NCI-H1694 (cell line): ENCODE measurements at places on chromosomes 2 and 18.

DNA sequence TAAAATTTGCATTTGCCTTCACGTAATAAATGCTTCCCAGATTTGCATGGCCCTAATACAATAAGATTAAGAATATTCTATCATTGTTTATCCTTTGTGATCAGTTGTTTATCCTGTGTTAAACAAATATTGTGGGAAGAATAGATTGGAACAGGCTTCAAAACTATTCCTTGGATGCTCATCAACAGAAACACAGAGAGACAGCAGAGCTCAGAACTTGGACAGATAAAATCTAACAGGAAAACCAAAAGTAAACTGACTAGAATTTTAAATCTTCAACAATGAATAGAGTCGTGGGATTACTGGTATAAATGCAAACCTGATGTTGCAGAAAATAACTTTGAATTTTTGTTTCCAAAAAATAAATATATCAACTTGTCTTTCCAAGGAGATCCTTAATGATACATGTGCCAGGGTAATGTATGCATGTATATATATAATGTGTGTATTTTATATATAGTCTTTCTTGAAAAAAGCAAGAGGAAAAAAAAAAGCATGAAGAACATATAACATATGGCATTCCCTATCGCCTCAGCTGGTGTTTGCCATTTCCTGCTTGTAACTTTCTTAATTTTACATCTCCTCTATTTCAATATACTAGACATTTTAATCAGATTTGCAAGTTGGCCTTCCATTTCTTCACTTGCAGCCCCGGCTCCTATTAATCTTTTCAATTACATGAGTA is 59.9 kb upstream of the TANK start:
- DNase-seq: no peak

- no peak for DNase-seq
Observed at GRCh38 chr2:33219850-33220275, 256.6 kb upstream of the RASGRP3 start.

DNA sequence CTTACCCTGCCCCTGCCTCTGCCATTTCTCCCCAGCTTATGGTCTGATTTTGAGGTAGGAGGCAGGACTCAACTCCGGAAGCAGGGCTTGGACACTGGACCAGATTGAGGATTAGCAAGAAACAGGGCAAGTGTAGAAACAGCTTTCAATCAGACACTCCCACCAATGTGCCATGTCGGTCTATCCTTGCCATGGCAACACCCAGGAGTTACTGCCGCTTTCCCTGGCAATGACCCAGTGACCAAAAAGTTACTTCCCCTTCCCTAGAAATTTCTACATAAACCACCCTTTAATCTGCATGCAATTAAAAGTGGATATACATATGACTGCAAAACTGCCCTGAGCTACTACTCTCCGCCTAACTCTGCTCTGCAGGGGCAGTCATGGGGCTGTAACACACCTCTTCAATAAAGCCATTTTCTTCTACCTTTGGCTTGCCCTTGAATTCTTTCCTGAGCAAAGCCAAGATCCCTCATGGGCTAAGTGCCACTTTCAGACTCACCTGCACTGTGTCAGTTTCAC is 156.7 kb downstream of the LPIN1 start:
- DNase-seq: no peak

DNA sequence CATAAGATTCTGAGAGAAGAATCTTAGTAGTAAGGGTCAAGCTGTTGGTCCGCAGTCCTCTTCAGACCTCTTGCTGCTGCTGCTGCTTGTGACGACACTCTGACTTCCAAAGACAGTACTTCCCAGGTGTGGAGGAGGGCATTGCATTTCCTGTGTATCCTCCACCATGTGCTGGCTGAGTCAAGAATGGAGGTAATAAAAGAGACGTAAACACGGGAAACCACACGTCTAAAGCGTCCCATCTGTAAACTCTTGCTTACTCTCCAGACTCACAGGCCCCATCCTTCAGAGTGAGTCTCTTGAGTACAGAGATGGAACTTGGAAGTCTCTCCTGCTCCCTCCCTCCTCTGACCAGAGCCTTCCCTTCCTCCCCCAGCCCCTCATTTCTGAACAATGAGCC is 25.6 kb downstream of the KLHL29 start:
- DNase-seq: no peak

- DNase-seq: no peak
Observed at GRCh38 chr2:169509298-169509885, at the start of gene KLHL41. TSS of gene KLHL41 (plus strand) at chr2:169509702. CDS start at chr2:169509779, 77 bp downstream.

GRCh38 chr18:59123588-59124369 is 15.9 kb upstream of the SEC11C start:
- no peak for DNase-seq

DNA sequence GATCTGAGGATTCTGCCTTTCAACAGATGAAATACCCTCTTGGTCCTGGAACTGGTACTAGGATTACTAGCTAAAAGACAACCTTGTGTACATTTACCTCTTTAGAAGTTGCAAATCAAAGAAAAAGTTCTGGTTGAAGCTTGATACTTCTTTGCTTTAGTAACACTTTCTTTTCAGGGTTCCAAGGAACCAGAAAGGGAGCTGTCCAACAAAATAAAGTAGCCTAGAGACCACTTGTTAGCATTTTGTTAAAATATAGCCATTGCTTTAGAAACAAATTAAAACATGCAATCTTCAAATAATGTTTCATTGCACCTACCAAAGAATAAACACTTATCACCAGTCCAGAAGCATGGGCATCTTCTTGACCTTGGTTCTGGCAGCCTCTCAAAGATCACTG is 117.9 kb upstream of the MAP3K20 start:
- no peak for DNase-seq

DNA sequence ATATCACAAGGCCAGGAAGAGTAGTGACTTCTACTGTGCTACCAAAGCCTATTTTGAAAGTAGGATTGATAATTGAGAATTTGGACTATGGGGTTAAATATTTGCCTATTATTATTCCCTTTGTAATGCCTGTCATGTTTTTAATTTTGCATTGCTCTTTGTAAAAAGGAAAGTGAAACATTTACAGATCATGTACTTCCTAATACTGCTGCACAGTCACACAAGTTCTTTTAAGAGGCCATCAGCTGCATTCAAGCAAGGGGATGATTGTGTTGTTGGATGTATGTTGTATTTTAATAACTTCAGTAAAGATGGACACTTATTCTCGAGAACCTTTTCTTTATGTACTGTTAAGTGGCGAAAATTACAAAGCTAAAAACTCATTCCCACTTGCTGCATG is 70.1 kb downstream of the PLEKHA3 start:
- no peak for DNase-seq

GRCh38 chr2:1804865-1805264 is 60.5 kb upstream of the PXDN start:
- no peak for DNase-seq

DNA sequence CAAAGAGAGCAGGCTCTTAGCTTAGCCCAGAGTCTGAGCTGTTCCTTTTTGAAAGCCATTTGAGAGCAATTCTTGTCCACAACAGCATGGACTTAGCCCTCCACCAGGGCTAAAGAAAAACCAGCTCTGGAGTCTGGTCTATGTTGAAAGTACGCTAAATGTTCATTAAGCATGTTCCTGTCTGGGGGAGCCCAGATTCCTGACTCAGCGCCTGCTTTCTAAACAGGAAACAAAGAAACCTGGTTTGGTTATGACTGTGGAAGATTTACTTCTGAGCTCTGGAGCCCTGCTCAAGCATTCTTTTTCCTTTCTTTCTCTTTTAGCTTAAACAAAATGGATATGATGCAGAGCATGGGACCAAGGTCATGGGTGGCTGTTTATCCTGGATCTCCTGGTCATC is 279.8 kb downstream of the RBM43 start:
- DNase-seq: no peak

DNA sequence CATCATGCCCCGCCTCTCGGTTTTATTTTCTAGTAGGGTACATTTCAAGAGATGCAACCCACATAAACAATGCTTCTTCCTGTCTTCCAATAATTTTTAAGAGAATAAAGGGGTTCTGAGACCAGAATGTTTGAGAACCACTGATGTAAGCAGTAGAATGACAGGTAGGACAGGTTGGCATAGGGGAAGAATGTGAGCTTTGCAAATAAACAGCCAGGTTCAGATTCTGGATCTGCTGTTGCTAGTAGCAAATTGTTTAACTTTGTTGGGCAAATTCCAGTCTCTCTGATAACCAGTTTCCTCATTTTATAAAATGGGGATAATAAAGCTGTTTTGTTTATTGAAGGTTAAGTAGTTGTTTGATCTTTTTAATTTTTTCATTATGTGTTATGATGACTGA is 32.8 kb downstream of the SOCS6 start:
- no peak for DNase-seq

GRCh38 chr2:220504938-220505503 is 877.6 kb downstream of the SLC4A3 start:
- DNase-seq: no peak

DNA sequence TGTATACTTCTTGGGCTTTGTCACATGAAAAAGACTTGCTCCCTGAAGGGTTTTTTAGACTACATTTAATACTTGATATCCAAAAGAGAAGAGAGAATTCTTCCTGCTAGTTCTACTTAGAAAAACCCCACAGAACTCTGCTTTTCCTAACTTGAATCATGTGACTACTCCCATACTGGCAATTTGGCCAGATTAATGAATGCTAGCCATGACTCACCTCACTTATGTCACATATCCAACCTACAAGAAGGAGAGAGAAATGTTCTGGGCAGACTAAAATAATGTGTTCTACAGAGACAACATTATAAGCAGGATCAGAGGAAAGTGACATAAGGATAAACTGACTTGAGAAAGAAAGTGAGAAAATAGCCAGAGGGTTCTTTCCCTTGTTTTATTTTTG is 249.3 kb upstream of the GULP1 start:
- DNase-seq: no peak

GRCh38 chr2:33488715-33489540 is 12.5 kb downstream of the RASGRP3 start:
- no peak for DNase-seq

GRCh38 chr2:231621051-231621879 is 28.6 kb downstream of the TEX44 start:
- DNase-seq: no peak

GRCh38 chr2:41771710-41772109 is 276.1 kb upstream of the PKDCC start:
- no peak for DNase-seq

DNA sequence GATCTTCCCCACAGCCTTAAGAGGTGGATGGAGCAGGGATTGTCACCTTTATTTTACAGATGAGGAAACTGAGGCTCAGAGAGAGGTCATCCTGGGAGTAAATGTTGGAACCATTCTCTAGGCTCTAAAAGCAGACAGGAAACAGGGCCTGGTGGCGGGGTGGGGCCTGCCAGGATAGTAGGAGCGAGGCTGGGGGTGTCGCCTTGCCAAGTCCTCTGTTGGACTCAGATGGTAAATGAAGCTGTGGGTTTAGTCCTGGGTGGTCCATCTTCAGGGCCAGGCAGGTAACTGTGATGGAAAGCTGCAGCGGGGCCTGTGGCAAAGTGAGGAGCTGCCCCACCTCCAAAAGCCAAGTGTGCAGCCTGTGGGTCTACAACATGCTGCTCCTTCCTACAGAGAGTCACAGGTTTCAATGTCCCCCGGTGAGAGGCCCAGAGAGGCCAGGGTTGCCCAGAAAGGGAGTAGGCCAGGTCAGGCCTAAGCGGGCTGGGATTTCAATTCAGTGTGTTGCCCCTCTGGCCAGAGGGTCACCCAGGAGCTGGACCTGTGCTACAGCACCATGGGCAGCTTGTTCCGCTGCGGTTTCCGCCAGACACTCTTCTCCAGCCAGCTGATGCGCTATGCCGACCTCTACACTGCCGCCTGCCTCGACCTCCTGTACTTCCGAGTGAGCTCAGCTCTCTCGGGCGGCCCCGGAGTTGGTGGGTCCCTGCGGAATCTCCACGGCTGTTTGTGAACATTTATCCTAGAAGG is 6.6 kb downstream of the NT5DC4 start:
- no peak for DNase-seq

- DNase-seq: no peak
Observed at GRCh38 chr2:42376758-42377157, 15.7 kb upstream of the COX7A2L start.

GRCh38 chr18:64330161-64330560 is 181.3 kb upstream of the LINC00305 start:
- no peak for DNase-seq

DNA sequence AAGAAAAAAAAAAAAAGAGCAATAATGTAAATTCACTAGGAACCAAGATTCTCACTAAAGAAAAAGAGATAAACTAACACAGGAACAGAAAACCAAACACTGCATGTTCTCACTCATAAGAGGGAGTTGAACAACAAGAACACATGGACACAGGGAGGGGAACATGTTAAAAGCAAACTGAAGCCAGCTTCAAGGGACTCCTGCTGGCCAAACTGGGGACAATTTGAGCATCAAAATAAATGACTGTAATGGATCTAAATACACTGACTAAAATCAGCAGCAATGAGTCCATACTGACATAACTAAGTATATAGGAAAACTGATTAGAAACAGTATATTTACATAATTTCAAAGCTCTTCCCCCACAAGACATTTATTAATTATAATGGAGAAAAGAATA is 73.0 kb downstream of the FARSB start:
- peak; percentile 32 for DNase-seq

GRCh38 chr18:54269893-54270844 is 852 bp downstream of the POLI start:
- no peak for DNase-seq

DNA sequence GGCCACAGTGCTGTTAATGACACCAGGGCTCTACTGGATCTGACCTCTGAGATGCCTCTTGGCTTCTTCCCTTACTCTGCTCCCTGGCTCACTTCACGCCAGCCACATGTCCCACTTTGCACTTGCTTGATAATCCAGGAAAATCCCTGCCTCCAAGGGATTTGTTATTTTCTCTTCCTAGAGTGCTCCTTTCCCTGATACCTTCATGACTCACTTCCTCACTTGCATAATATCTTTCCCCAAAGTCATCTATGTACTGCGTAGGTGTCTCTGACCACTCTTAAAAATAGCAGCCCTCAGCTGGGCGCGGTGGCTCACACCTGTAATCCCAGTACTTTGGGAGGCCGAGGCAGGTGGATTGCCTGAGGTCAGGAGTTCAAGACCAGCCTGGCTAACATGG is 572.3 kb downstream of the PLCL1 start:
- no peak for DNase-seq

- no peak for DNase-seq
Observed at GRCh38 chr18:59674903-59675270, 22.3 kb downstream of the CCBE1 start.

GRCh38 chr2:213162516-213163118 is 11.2 kb upstream of the IKZF2 start:
- no peak for DNase-seq

DNA sequence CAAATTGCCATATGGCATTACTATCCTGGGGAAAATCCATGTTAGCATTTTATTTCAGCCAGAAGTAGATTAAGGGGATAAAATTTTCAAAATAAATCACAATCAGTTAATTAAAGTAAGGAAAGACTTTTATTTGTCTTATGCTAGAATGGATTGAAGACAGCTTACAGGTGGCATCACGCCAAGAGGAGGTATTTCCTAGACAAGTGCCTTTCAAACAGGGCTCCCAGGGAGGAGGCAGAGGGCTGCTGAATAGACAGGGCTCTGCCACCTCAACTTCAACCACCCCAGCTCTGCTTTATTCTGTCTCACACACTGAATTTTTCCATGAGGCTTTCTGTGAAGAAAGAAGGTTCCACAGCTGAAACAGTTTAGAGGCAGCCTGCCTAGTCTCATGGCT is 12.2 kb downstream of the CCDC68 start:
- DNase-seq: no peak
